ENCODE measurements at places on chromosomes 2 and 18. TPM values are rescaled to one million over a fixed set of nuclear protein-coding genes. Genes with fewer than 3 reads are reported as not detected.

Gene REG3A
- not detected for total RNA-seq

Gene SRD5A2
- not detected for total RNA-seq

Gene GNLY
- total RNA-seq, result not detected

Gene CTNNA2
- not detected for total RNA-seq

Gene CDH2
- total RNA-seq, result 83.8 TPM

Gene CPO
- total RNA-seq, result not detected

Gene MOCOS
- 5.5 TPM for total RNA-seq

Gene UGT1A4
- not detected for total RNA-seq

Gene PLCD4
- total RNA-seq, result 16.7 TPM

Gene SPP2
- not detected for total RNA-seq

Gene SEC11C
- 28.2 TPM for total RNA-seq

Gene ANKRD30BL
- total RNA-seq, result not detected

Gene DDX18
- total RNA-seq, result 49.4 TPM

Gene WDR35
- 11.4 TPM for total RNA-seq
